ENCODE measurements at places on chromosomes 4 and X.

GRCh38 chrX:12991575-12991974, 16.7 kb downstream of the TMSB4X start:
- DNase-seq, result no peak

GRCh38 chr4:55438314-55438713, 42.6 kb downstream of the TMEM165 start:
- no peak for DNase-seq

DNA sequence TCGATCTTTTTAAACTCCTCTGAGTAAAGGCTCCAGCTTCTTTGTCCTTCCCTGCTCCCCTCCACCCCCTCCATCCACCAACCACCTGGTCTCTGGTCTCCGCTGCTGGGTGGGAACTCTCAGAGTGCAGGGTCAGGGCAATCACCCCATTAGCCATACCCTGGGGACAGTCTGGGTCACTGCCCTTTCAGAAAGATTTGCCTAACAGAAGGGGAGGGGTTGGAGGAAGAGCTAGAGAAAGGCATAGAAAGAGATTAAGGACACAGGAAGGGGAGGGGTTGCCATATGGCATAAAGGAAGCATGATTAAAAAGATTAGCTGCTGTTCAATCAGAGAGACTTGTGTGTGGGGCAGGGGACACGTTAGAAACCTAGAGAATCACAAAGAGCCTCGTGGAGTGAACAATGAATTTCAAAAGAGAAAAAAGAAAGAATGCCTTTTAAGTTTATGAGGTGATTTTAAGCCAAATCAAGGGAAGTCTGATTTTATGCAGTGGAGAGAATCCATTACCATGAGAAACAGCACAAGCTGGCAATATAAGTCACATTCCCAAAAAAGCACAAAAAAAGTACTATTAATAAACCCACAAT, 115.5 kb upstream of the ACSL4 start:
- DNase-seq, result no peak

- no peak for DNase-seq
Observed at GRCh38 chr4:63589796-63590195, 819.5 kb downstream of the TECRL start.

DNA sequence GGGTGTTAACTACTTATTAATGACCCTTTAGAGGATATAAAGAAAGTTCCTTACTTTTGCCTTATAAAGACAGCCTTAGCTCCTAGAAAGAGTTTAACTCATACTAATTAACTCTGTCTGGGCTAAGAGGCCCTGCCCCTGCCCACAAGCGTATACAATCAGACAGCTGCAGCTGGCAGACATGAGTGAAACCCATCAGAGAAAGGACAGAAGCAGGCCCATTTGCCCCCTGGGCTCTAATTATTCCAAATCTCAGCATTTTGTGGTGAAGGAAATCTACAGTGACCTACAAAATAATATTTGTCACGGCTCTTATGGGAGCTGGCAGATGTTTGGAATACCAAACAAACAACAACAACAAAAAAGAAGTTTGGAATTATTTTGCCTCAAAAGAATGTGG, 71.8 kb downstream of the CHRDL1 start:
- no peak for DNase-seq

- DNase-seq, result no peak
Observed at GRCh38 chr4:44237643-44238042, 211.0 kb downstream of the KCTD8 start.

DNA sequence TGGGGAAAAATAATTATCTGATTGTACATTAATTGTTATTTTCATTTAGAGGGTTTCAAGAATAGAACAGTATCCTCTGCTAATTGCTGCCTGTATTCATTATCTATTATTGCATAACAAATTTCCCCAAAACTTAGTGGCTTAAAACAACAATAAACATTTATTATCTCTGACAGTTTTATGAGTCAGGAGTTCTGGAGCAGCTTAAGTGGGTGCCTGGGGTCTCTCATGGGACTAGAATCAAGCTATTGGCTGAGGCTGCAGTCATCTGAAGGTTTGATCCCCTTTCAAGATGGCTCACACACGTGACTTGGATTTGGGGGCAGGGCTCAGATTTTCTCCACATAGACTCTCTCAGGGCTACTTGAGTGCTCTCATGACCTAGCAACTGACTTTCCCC, 98.1 kb upstream of the JADE1 start:
- no peak for DNase-seq

DNA sequence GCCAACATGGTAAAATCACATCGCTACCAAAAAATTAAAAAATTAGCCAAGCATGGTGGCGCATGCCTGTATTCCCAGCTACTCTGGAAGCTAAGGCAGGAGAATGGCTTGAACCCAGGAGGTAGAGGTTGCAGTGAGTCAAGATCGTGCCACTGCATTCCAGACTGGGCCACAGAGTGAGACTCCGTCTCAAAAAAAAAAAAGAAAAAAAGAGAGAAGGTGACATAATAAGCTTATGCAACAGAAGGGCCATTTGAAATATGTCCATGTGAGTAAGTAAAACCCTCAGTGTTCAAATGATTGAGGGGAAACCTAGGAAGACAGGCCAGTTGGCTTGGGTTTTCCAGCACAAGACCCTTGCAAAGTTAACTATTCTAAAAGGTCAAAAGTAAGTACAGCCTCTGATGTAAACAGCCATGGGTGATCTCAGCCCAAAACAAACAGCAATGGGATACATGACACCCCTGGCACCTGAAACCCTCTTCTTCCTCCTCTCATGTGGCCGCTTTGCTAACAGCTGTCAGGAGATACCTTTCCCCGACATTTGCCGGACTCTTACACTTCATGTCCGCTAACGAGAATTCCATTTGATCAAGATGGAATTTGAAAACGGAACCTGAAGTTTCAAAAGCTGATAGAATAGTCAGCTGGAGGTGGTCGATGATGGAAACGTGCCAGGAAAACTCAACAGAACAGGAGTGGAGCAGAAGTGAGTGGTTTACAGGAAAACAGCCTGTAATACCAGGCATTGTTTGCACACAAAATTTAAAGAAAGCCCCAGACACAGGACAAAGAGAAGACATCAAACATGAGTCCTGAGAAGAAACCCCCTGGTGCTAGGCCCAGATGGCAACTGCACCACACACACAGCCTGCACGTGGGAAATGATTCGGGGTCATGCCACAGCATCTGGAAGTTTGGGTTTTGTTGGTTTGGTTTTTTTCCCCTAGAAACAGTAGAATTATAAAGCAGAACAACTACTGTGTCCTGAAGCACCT, 93.0 kb upstream of the STS start:
- no peak for DNase-seq

- no peak for DNase-seq
Observed at GRCh38 chr4:24745172-24745895, 50.0 kb upstream of the SOD3 start.

- DNase-seq, result peak; percentile 53
Observed at GRCh38 chrX:150365051-150365989, 2.2 kb downstream of the MAMLD1 start.

GRCh38 chr4:59994118-59994517, 1206.0 kb upstream of the ADGRL3 start:
- no peak for DNase-seq

DNA sequence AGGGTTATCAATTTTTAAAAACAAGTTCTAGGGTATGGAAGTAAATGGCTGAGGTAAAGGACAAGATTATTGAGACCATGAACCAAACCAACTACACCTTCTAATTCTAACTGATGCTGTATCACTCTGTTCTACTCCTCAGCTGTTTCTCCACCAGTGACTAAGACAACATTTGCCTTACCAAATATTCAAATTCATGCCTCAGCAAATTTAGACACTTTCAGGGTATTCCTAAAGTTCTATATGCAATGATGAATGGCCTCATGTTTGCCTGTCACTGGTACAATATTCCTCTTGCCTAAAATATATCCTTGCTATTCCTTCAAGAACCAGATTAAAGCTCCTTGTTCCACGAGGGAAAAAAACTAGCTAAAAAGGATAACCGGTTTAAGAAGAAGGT, 5.0 kb downstream of the RPL9 start:
- no peak for DNase-seq

GRCh38 chrX:68536884-68537283, 38.0 kb downstream of the YIPF6 start:
- DNase-seq, result no peak

GRCh38 chrX:97145934-97146333, 262.2 kb downstream of the RPA4 start:
- DNase-seq, result no peak

- no peak for DNase-seq
Observed at GRCh38 chr4:185110375-185110823, 32.7 kb upstream of the SLC25A4 start.

- no peak for DNase-seq
Observed at GRCh38 chrX:19814778-19815177, 72.6 kb downstream of the SH3KBP1 start.

DNA sequence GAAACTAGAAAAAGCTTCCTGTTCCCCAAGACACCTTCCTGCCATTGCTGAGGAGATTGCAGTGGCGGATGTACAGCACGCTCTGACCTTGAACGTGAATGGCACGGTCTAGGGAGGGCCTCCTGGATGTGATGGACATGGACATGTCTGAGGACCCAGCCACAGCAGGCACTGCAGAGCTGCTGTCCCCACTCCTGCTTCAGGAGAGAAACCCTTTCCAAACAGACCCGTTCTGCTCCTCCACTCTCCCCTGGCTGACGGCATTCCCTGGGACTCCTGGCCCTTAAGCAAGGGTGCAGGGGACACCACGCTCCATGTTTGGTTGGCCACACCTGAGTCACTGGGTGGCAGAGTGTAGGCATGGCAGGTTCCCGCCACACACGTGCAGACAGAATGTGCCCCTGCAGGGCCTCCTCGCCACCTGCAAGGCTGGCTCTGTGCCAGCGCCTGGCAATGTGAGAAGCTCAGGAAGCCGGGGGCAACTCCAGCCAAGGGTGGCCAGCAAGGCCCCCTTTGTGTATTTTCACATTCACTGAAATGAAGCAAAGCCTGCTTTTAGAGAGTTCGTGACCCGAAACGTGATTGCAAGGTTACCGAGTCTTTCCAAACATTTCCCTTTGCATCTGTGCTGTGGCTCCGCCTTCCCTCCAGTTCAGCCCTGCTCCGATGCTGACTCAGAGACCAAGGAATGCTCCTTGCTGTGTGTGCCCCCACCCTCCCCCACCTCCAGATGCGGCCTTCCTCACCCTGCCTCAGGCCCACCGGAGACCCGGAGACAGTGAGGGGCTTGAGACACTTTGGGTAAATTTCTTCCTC, 46.1 kb downstream of the HTRA3 start:
- no peak for DNase-seq

GRCh38 chr4:139453041-139453370, 915 bp upstream of the RAB33B start:
- peak; percentile 67 for DNase-seq
